Activated CD8-positive, alpha-beta T cell treated with anti-CD3 and anti-CD28 coated beads for 36 hours (primary cell): ENCODE measurements at places on chromosomes 13 and 19. TPM values are rescaled to one million over a fixed set of nuclear protein-coding genes. Genes with fewer than 3 reads are reported as not detected.

The ZNF578 gene
- total RNA-seq = 0.86 TPM

The LIM2 gene
- 1.4 TPM for total RNA-seq

The NKPD1 gene
- total RNA-seq = 0.07 TPM

The FXYD7 gene
- total RNA-seq = not detected

The PPAN gene
- total RNA-seq = 165 TPM

The ZNF497 gene
- total RNA-seq = 1.3 TPM
